ENCODE measurements at places on chromosomes 2 and 18. TPM values are rescaled to one million over a fixed set of nuclear protein-coding genes. Genes with fewer than 3 reads are reported as not detected.

The CTAGE1 gene
- not detected for total RNA-seq

GRCh38 chr2:122384768-122385333, 629.4 kb downstream of the TSN start:
- DNase-seq: no peak

The IL1F10 gene
- total RNA-seq: not detected

DNA sequence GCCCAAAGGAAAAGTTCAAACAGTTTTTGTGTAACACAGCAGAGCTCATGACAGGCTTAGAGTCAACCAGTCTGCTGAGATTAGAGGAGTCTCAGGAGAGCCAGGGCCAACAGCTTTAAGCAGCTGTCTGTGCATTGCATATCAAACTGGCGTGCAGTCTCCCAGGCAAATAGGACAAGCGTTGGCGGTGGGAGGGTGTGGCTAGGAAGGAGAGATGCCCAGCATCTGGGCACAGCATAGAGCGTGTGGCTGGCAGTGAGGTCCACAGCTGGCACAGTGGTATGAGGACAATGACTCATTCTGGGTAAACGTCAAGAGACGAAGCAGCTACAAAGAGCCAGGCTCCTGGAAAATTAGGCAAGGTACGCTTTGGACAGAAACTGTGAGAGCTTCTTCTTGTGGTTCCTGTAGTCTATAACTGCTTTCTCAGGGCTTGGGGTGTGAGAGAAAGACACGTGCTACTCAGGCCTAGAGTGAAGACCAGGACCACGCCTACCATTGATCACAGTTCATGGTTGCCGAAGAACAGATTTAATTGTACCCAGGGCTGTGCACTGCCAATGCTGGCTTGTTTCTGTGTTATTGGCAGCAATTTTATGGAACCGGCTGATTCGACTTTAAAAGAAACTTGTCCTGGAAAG, 14.8 kb downstream of the ZAP70 start:
- DNase-seq: no peak

The RUFY4 gene
- not detected for total RNA-seq

DNA sequence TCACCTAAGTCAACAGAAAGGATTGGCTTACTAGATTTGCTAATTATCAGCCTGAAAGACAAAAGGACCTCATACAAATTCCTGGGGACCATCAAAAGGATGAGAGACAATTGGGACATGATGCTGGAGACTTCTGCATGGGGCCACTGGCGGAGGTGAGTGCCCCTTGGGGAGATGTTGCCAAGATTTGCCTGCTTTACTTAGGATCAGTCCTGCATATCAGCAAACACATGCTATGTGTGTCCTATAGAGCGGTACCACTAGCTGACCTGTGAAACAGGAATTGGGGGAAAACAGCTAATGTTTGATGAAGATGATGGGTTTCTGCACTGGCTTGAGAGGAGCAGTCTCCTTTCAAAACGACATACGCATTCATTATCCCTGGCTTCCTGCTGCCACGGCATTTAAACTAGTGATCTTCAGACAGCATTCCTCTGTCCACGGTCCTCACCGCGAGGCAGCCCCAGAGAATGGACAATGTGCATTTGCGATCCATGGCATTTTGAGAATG, 104.2 kb downstream of the TGIF1 start:
- DNase-seq: peak; percentile 54

The SGPP2 gene
- total RNA-seq: 88.9 TPM

- DNase-seq: no peak
Measured at GRCh38 chr2:127887776-127888130, 2.0 kb upstream of the AMMECR1L start.

The NCL gene
- total RNA-seq: 418 TPM

GRCh38 chr2:204199357-204199756, 262.8 kb downstream of the ICOS start:
- DNase-seq: no peak

The EPHA4 gene
- total RNA-seq: 7.1 TPM

DNA sequence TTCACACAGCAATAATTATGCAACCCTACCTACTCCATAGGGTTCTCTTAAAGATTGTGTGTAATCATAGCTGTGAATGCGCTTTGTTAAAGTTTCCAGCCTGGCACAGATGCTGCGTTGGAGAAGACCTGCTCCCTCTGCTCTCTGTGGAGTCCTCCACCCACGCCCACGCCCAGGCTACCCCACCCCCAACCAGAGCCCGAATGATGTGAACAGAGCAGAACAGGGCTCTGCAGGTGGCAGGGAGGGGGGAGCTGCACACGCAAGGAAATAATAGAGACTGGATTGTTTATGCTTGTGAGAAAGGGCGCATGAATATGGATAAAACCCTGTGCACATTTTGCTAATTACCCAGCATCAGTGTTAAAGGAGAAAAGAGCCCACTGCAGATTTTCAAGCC, 447.5 kb downstream of the BCL11A start:
- DNase-seq: no peak

The UGT1A10 gene
- not detected for total RNA-seq

DNA sequence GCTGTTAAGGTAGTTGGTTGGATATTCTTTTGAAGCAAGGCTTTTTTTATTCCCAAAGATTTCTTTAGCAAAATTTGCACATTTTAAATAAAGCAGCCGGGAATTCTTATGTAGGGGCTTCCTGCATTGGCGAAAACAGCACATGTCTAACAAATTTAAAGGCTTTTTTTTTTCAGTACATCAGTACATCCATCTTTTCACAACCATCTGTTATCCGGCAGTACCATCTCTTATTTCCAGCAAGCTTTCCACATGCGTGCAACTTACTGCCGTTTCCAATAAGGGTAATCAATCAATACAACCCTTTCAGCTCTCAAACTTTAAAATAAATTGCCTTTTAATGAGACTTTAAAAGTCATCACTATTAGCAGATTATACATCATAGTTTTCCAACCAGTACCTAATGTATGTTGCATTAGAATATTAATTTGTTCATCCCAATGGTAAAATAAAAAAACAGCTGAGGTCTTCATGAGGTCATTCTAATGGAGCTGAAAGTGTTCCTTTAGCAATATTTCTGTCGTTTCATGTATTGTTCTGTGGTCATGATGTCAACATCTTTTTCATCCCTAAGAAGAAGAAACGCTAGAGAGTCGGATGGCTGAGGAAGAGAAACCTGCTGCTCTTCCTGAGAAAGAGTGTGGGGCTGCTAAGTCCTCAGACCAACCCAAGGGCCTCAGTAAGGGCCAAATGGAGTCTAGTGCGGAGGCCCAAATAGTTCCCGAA, 81.4 kb upstream of the UNC80 start:
- DNase-seq: no peak

DNA sequence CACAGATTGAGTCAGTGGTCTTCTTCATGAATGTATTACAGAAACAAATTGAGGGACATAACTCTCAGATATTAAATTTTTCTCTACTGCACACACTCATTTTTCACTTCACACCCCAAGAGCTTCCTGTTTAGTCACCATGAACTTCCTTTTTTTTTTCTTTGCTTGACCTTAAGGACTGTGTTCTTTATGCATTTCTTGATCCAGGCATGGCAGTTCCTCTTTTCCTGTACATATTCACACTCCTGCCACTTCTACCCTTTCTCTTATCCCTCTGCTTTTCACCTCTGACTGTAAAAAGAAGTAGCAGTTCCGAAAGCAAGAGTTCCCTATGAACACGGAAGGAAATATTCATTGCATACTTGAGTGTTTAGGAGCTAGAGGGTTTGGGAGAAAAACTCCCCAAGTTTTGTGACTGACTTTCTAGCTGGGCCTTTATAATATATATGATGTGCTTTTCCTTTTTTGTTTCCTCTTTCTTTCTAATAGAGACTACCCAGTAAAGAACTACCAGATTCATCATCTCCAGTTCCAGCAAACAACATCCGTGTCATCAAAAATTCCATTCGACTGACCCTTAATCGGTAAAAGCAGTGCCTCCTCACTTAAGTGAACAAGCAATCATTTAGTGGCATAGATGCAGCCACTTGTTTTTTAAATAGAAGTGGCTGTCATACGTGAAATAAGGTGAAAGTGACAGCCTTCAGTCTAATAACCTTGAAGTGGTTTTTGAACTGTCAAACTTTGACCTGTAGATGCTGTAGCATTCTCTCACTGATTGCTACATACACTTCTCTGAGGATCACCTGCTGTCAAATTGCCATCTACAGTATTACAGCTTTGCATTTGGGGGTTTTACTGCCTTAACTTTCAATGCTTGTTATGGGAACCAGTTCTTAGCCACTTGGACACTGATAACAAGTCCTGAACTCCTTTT, 40.8 kb downstream of the PAPOLG start:
- DNase-seq: no peak

DNA sequence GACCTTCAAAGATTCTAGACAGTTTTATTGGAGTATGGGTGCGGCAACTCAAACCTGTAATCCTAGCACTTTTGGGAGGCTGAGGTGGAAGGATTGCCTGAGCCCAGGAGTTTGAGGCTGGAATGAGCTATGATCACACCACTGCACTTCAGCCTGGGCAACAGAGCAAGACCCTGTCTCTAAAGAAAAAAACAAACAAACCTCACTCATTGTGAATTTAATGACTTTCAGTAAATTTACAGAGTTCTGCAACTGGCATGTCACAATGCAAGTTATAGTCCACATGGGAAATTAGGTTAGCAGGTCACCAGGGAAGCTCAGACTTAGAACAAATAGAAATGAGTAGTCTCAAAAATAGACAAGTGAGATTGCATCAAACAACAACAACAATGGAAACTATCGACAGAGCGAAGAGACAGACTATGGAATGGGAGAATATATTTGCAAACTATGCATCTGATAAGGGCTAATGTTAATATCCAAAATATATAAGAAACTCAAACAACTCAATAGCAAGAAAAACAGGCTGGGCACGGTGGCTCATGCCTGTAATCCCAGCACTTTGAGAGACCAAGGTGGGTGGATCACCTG, 6.7 kb upstream of the NRBP1 start:
- DNase-seq: no peak

GRCh38 chr18:36745219-36745975, 83.4 kb downstream of the TPGS2 start:
- DNase-seq: no peak

DNA sequence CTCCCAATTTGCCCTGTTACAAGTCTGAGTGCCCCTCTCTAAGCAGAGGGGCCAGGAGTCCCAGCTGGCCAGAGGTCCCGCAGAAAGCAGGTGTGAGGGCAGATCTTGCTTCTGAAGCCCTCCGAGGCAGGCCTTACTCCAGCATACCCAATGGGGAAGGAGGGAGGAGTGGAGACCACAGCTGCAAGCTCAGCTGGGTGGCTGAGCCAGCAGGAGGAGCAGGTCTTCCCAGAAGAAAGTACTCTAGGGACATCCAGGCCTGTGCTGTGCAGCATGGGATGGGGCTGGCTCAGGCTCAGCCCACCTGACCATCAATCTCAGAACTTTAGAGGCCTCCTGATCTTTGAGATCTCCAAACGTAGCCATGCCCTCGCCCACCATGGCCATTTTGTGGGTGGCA, 31.3 kb downstream of the PLB1 start:
- no peak for DNase-seq

- DNase-seq: no peak
Measured at GRCh38 chr2:27672723-27673486, 9.2 kb downstream of the SLC4A1AP start.

The CHRND gene
- total RNA-seq: not detected

All from renal cortical epithelial cell (primary cell).